Lower lobe of right lung (tissue), 2 donors: ENCODE measurements at places on chromosomes 16 and 17.

GRCh38 chr16:81639931-81640680 lies 139.0 kb upstream of the PLCG2 start:
- DNase-seq, result no peak

- peak; percentile 85 for DNase-seq
Measured at GRCh38 chr16:87850009-87851006, 19.0 kb downstream of the SLC7A5 start.

DNA sequence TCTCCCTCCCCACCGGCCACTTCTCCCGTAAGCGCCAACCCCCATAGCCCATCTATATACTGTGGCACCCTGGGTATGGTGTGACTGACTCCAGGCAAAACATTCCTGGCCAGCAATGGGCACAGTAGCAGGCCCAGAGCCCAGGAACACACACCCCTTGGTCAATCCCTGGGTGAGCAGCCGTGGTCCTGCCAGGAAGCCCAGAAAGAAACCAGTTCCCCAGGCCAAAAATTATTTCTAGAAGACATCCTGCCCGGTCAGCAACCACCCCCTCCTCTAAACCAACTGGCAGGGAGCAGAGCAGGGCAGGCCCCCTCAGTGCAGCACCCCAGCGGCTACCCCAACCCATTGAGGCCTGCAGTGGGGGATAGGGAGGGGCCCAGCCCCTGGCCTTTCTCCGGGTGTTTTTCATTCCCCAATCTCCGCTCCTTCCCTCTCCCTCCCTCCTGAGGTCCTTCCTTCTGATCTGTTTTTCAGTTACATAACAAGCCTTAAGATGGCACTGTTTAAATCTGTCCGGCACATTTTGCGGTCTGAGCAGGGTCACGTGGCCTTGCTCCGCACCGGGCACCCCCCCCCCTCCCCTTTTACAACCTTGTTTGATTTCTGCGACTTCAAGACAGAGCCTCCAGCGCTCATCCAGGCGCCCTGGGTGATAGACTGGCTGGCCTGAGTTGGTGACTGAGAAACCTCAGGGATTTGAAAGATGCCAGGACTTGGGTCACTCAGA lies 2.0 kb downstream of the NPTX1 start:
- no peak for DNase-seq

GRCh38 chr16:14354561-14355351 lies 275.3 kb downstream of the PARN start:
- DNase-seq, result no peak

GRCh38 chr16:56561126-56561525 lies 3.7 kb upstream of the MT4 start:
- DNase-seq, result no peak

GRCh38 chr17:13485327-13485726 lies 116.4 kb downstream of the HS3ST3A1 start:
- DNase-seq, result no peak

GRCh38 chr17:338442-339192 lies 14.0 kb downstream of the RPH3AL start:
- no peak for DNase-seq

- peak; percentile 83 for DNase-seq
Measured at GRCh38 chr16:57091200-57091974, 996 bp upstream of the CPNE2 start.

GRCh38 chr16:76577003-76577402 lies 299.8 kb downstream of the CNTNAP4 start:
- DNase-seq, result no peak

GRCh38 chr16:79698341-79698753 lies 97.8 kb upstream of the MAF start:
- DNase-seq, result no peak

DNA sequence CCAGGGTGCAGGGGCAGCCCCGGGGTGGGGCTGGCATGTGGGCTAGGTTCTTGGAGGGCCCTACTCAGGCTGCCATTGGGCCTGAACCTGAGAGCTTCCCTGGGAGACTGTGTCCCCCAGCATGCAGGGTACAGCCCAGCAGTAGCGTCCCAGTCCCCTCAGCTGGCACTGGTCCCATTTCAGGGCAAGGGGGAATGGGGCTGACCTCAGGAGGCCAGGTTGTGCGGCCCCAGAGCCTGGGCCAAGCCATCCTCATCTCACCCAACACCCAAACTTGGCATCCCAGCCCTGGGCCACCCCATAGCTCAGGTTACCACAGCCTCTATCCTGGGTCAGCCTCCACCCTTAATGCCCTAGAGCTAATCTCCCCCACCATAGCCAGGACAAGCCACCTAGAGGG lies 6.3 kb downstream of the PLXDC1 start:
- no peak for DNase-seq

- DNase-seq, result no peak
Measured at GRCh38 chr16:56226845-56227525, 35.7 kb downstream of the GNAO1 start.

DNA sequence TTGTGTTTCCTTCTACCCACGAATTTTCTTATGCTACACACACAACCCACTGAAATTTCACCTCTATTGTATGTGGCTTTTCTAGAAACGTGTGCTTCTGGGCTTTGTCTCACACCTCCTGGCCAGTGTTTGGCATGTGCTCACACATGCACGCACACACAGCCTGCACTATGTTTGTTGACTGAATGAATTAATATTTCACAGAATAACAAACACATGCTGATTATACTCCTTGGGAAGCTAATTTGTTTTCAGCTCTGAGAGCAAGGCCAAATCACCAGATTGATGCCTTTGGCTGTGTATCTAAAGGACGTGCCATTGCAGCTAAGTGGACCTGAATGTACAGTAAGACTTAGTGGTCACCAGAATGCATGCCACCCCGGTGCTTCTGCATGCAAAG lies 210.7 kb downstream of the WWOX start:
- DNase-seq, result no peak

- peak; percentile 53 for DNase-seq
Measured at GRCh38 chr17:4161192-4161966, 18.4 kb downstream of the CYB5D2 start.

DNA sequence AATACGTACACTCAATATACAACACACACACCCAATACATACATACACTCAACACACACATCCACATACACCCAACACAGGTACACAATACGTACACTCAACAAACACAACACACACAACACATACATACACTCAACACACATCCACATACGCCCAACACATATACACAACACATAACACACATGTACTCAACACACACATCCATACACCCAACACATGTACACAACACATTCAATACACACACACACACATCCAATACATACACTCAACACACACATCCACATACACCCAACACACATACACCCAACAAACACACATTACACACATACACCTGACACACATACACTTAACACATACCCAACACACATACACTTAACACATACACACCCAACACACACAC lies 95.9 kb downstream of the CCDC182 start:
- DNase-seq, result no peak

- no peak for DNase-seq
Measured at GRCh38 chr16:83113317-83113716, 486.5 kb downstream of the CDH13 start.

DNA sequence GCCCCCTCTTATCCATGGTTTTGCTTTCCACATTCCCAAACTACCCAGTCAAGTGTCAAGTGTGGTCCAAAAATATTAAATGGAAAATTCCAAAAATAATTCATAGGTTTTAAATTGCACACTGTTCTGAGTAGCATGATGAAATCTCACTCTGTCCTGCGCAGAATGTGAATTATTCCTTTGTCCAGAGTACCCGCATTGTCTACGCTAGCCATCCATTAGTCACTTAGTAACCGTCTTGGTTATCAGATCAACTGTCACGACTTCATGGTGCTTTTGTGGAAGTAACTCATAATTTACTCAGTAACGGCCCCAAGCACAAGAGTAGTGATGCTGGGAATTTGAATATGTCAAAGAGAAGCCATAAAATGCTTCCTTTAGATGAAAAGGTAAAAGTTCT lies 94.9 kb downstream of the SLC39A11 start:
- DNase-seq, result no peak

GRCh38 chr17:50175035-50175807 lies 9.4 kb downstream of the SGCA start:
- no peak for DNase-seq

DNA sequence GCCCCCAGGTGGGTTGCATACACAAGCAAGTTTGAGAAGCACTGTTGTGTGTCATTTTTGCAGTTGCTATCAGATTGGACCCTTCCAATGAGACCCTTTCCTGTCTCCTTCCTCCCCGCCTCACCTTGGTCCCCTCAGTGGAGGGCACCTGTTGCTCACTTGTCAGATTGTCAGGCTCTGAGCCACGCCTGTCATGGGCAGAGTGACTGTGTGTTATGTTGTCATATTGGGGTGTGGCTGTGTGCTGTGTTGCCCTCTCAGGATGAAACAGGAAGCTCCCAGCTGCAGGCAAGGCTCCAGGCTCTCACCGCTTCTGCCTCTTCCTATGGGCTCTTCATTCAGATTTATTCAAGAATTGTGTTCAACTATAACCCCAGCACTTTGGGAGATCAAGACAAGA lies 302.9 kb downstream of the CPPED1 start:
- peak; percentile 71 for DNase-seq

GRCh38 chr16:48232493-48233040 lies 11.5 kb upstream of the LONP2 start:
- no peak for DNase-seq

DNA sequence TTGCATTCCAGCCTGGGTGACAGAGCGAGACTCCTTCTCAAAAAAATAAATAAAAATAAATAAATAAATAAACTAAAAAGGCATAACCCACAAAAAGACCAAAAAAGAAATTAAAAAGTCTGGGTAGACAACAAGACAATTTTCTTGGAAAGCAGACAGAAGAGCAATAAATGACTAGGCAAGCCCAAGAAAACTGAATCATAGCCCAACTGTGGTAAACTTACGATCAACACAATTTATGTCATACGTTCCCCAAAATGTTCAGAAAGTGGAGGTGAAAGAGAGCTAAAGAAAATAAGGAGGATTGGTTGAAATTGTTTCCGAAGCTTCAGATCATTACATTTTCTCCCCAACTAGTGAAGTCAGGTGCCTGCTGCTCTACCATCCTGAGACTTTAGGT lies 31.3 kb upstream of the C17orf78 start:
- no peak for DNase-seq

DNA sequence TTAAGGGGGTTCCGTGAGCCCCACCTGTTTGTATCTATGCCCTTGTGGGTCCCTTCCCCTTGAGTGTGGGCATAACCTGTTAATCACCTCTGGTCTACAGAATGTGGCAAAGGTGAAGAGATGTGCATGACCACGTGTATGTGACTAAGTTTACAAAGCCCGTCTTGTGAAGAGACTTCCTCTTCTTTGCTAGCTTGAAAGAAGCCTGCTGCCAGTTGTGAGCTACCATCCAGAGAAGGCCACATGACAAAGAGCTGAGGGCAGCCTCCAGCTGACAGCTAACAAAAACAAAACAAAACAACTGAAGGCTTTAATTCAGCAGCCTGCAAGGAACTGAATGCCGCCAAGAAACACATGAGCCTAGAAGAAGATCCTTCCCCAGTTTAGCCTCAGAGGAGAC lies 112.0 kb downstream of the AXIN2 start:
- no peak for DNase-seq

DNA sequence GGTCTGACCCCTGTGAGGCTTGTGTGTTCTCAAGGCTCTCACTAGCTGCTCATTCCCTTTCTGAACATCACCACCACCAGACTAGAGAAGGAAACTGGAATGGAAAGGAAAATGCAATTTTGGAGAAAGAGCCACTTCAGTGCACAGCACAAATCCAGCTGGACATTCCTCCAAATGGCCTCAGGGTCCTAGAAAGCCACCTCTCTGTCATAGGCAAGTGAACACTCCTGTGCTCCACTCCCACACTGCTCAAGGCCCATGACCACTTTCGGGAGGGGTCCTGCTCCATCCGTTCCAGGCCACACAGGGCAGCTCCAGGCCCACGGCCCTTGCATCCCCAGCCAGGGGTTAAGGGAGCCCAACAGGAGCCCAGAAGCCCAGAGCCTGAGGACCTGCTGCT lies 2.6 kb downstream of the LRRC75A start:
- DNase-seq, result no peak

- DNase-seq, result no peak
Measured at GRCh38 chr16:1862394-1862793, 9.6 kb downstream of the MEIOB start.

DNA sequence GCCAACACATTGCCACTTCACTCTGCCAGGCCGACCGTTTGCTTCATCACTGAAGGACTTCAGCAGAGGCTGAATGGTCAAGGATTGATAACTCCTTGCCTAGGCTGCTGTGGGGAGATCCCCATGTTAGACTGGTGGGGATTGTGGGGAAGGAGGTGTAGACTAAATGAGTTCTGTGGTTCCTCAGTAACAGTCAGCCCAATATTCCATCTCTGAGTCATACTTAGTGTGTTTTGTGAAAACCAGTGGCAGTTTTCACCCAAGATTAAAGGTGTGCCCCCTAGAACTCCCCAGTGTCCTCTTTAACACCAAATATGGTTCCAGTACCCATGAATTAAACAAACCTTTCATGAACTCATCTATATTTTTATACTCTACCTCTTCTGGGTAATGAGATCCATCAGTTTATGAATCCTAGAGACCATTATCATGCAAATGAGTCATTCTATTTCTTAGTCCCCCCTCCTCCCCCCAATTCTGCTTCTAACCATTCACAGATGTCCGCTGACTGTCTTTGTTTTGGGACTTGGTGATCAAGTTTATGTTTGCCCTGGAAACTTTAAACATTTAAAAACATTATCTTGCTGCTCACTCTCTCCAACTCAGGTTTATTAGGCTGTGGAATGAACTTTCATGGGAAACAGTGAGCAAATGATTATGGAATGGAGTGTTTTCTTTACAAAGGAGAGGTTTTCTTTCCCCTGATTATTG lies 66.8 kb upstream of the GAS7 start:
- DNase-seq, result no peak

DNA sequence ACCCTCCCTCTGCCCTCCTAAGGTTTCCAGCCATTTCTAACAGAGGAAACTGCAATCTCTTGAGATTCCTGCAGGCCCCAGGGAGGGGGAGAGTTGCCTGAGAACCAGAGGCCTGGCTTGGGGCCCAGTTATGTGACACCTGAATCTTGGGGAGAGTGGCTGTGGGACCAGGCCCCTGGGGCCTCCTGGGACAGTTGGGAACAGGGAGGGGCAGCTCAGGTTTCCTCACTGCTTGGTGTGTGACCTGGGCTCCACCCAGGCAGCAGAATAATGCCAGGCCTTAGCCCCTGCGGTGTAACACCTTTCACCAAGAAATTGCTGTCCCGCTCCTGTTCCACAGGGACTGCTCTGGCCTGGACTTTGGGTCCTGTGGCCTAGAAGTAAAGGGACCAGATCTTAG lies 44.3 kb upstream of the CRHR1 start:
- DNase-seq, result peak; percentile 83

GRCh38 chr17:12296209-12296625 lies 275.5 kb downstream of the MAP2K4 start:
- no peak for DNase-seq

GRCh38 chr17:47324224-47325020 lies 667 bp downstream of the EFCAB13 start:
- DNase-seq, result peak; percentile 77
